Amniotic stem cell (primary cell): ENCODE measurements at places on chromosomes 6 and 20.

DNA sequence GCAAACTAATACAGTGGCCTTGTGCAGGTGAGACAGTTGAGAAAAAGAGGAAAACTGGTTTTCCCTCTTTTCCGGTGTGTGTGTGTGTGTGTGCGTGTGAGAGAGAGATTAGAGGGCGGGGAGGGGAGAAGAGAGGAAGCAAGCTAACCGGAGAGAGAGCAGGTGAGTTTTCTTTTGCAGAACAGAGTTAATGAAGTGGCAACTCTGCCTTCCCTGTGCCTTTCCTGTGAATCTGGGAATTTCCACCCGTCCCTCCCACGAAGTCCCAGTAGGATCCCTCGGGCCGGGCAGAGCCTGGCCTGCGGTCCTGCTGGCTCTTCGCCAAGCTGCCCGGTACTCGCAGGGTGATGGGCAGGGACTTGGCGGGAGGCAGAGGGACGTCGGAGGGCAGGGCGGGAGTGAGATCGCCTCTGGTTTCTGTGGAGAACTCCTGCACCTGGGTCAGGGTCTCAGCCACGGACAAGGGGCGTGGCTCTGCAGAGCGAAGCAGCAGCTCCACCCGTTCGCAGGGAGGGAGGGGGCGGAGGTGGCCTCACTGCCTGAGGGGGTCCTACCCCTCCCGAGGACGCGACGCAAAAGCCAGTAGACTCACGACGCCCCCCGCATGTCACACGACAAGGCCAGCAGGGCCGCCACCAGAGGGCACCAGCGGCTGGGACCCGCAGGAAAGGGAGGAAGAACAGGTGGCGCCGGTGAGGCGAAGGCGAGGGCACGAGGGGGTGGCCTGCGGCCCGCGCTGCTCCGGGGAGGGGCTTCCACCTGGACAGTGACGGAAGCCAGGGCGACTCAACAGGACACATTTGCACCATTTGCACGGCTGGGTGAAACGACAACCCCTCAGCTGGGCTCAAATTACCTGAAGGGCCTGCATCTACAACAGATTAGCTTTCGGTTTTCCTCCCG lies 51.2 kb upstream of the RNF182 start:
- DNase-seq: no peak

DNA sequence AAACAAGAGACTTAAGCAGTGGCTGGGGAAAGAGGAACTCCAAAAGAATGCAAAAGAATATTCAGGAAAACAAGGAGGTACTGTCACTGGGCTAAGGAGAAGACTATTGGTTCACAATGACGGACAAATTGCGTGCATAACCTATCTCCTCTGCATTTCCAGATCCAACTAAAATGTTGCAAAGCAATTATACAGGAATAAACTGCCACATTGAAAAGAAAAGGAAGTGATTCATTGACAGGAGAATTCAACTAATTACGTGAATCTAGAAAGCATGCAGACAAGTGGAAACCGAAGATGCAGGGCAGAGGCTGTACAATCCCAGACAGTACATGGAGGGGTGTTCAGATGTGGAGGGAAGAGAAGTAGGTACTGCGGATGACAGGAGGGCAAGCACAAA lies 152.8 kb upstream of the RIPOR2 start:
- no peak for DNase-seq

- DNase-seq: no peak
These were observed 2.2 kb downstream of the SNX21 start for GRCh38 chr20:45835825-45836224.

DNA sequence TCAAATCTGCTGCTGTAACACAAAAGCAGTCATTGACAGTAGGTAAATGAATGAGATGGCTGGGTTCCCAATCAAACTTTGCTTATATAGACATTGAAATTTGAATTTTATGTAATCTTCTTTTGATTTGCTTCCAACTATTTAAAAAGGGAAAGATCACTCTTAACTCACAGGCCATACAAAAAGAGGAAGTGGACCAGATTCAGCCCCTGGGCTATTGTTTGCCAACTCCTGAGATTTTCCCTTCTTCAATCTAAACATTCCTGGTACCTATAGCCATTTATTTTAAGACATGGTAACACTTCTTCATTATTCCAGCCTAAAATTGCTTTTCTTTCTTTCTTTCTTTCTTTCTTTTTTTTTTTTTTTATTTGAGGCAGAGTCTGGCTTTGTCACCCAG lies 260.6 kb downstream of the TFAP2A start:
- DNase-seq: no peak

GRCh38 chr20:11452326-11452725 lies 465.4 kb upstream of the BTBD3 start:
- DNase-seq: no peak

DNA sequence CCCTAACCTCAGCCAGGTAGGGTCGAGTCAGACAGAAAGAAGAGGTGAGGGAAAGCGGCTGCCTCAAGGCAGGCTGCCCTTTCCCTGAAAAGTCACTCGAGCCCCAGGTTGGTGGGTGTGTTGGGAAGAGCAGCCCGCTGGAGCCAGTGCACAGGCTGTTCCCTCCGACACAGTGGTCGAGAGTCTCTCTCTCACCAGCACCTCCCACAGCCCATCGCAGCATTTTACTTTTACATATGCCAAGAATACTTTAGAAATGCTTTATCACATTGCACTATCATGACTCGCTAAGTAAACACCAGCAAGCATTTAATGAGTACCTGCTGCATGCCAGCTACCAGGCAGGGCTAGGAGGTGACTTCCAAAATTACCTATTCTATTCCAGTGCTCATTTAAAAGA lies 1.7 kb downstream of the PRPH2 start:
- DNase-seq: no peak
